ENCODE measurements at places on chromosomes 6 and 20.

DNA sequence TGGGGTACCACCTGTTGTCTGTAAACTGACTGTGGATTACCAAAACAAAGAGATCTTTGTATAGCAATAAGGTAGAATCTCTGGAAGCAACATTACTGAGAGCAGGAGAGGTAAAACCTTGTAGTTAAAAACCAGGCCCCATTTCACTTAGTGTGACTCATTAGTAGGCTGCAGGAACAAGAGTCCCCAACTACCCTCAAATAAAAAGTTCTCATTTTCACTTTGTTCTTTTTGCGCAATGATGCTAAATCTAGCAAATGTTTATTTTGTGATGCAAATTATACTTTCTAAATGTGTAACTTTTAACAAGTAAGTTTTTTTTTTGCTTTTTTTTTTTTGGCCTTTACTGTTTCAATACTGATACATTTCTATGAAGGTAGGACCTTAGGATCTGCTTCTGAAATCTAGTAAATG, 67.1 kb downstream of the ESF1 start:
- DNase-seq = no peak

GRCh38 chr6:158781692-158782373, 37.3 kb downstream of the EZR start:
- no peak for DNase-seq

DNA sequence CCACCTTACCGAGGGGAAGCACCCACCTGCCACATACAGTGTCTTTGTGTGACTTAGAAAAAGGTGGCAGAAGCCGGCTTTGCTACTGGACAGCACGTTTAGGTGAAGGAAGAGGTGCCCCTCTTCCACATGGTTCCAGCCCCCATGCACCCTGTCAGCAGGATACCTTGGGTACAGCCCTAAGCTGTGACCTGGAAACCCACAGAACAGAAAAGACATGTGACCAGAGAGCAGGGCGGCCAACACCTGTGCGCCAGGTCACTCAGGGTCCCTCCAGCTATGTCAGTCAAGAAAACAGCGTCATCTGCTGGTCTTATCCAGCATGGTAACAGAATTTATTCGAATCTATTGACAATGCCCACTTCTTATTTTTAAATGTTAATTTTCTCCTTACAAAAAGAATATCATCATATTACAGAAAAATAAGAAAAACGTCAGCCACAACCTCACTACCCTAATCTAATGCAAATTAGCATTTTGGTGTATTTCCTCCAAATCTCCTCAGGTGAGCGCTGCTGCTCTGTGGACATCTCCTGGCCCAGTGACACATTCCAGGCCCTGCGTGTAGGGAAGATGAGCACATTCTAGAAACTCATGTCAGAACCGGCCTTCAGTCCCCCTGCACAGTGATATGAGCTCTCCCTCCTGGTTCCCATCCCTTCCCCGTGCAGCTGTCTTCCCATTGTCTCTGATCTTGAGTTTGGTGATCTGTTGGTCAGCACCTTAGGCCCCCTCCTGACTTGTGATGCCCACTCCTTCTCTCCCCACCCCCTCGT, 37.2 kb downstream of the GTF2H5 start:
- no peak for DNase-seq

DNA sequence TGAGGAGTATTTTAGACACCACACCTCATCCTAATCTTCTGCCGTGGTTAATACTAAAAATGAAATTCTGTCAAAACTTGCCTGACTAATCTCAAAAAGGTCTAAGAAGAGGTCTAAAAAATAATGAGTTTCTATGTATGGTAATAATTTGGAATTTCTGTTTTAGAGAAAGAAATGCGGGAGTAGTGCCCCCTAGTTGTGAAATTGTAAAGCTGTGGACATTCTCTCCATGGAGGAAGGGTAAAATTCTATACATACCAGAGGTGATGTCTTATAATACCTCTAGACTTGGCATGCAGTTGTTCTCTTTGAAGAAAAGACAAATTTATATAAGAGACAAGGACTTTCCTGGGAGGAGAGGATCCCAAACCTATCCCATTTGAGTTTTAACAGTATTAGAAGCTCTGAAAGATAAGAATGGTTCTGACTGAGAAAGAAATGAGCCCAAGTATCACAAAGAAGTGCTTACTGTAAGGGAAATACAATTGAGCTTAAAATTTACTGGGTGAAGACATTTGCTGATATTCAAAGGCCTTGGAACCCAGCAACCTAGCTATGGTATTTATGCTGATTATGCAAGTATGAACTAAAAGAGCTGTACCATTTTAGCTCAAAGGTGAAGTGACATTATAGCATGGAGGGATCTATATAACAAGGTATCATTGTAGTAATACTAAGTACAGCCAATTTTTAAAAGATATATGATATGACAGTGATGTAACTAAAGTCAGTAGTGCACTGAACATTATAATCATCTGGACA, 5.1 kb upstream of the EPHA7 start:
- no peak for DNase-seq

GRCh38 chr20:64236137-64237088, 19.1 kb upstream of the PCMTD2 start:
- no peak for DNase-seq

DNA sequence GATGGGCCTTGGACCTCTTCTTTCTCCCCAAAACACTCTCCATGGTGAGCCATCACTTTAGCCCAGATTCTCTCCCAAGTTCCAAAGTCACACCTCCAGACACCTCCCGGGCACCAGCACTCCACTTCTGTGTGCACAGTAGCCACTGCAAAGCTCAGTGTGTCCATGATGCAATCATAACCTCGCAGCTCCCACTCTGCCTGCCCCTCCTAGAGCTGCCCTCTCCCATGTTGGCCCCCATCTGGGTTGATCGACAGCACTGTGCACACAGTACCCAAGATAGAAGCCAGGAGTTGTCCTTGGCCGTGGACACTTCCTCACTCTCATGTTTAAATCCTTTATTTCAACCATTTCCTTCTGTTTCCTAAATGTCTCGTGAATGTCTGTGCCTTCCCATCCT, 293.3 kb downstream of the PACRG start:
- no peak for DNase-seq

GRCh38 chr6:22149096-22149495, 147.7 kb downstream of the PRL start:
- no peak for DNase-seq

- no peak for DNase-seq
Measured at GRCh38 chr20:3150908-3151307, 8.8 kb downstream of the FASTKD5 start.

DNA sequence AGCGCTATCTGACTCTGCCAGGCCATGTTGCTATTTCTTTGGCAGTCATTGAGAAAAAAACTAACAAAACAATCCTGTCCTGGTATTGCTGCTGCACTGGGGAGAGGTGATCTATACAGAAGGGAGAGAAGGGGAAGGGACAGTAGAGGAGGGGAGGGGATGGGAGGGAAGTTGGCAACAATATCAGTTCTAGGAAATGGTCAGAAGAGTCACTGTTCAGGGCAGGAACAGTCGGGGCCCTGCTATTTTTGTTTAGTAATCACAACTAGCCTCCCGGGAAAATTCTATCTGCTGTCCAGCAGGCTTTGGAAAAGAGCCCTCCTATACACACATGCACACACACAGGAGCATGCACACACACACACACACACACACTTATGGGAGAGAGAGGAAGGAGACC, 142.3 kb upstream of the CARMIL1 start:
- DNase-seq = peak; percentile 27

- DNase-seq = no peak
Measured at GRCh38 chr6:217048-217659, 75.1 kb upstream of the DUSP22 start.

DNA sequence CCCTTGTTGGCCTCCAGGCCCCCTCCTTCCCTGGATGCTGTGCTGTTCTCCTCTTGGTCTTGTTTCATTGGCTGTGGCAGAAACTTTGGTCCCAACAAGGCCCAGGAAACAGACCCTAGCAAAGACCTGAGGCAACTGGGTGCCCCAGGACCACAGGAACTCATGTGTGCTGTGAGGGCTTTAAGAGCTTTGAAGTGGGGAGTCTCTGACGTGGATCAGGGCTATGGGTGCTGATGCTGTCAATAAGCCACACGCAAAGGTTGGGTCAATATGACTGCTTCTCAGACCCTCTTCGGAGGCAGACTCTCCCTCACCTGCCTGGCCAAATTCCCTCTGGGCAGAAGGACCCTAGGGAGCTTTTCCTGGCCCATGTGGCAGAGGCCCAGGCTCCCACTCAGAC, 91.5 kb upstream of the MLN start:
- peak; percentile 19 for DNase-seq

GRCh38 chr20:37511610-37512275, 9.3 kb upstream of the NNAT start:
- DNase-seq = no peak
